Amygdala (tissue), 56 donors: ENCODE measurements at places on chromosomes 1 and 21.

GRCh38 chr1:172818841-172819527 is 160.1 kb downstream of the FASLG start:
- DNase-seq, result no peak

DNA sequence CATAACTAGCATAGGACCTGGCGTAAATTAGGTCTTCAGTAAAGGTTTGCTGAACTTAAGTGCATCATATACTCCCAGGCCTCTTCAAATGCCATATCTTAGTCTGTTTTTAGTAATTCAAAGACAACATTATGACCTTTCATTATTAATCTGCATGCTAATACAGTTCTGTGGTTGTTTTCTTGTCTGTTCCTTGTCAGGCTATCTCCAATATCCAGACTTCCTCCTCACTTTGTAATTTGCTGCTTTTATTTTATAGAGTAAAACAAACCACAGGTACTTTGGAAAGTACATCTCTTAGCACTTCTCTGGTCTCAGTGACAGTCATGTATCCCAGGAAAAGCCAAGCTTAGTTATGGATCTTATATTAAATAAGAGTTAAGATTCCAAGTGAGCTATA is 65.1 kb upstream of the BMP8A start:
- DNase-seq, result no peak

DNA sequence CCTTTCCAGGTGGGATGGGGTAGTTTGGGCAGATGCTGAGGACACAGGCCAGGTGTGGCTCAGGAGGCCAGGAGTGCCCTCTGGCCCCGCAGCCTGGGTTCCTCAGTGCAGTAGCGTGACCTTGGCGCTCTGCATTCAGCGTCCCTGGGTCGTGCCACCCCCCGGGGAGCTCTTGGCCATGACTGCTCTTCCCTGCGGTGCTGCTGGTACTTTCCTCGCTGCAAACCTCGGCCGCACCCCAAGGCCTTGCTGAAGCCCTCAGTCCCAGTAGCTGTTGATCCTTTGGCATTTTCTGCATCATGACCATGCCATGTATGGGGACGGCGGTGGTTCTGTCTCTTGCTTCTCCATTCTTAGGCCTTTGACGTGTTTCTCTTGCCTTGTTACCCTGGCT is 13.8 kb downstream of the SLX9 start:
- no peak for DNase-seq

GRCh38 chr1:26321315-26322041 is 3.7 kb downstream of the CD52 start:
- peak; percentile 68 for DNase-seq

DNA sequence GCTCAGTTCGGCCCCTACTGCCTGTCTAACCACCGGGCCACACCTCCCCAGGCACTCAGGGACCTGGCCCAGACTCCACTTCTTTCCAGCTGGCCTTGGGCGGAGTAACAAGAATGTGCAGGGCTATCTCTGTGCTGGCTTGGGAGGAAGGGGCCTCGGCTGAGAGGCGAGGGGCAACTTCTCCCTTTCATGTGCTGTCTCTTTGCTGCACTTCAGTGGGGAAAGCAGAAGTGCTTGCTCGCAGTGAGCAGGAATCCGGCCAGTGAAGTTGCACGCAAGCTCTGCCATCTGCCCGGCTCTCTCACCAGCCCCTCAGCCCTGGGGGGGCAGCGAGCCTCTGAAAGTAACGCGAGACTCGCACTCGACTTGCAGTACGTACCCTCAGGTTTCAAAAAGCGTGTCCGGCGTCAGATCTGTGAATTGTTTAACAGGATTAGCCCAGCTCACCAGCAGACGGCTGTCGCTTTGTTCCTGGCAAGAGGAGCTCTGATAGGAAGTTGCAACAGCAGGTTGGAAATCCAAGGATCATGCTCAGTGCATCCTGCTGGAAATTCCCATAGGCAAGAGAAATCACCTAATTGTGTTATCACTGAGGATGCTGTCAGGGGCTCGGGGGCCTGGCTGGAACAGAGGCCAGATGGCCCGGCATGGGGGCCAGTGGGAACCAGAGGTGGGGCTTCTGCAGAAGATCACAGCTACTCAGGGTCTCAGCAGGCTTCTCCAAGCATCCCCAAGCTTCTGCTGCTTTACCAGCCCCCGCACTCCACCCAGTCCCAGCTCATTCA is 221.1 kb downstream of the NPHP4 start:
- no peak for DNase-seq

DNA sequence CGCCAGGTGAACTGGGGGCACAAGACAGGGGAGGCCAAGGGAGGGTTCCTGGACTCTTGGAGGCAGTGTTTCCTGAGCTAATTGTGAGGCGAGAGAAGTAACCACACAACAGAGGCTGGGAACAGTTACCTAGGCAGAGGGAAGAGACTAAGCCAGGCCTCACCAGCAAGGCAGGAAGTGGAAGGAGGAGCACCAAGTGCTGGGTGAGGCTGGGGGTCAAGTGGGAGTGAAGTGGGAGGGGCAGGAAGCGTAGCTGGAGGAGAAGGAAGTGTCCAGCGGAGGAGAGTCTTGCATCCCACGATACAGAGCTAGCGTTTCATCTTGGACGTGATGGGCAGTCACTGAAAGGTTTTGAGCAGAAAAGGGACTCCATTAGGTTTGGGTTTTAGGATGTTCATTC is 48.3 kb upstream of the CAPZB start:
- DNase-seq, result no peak

DNA sequence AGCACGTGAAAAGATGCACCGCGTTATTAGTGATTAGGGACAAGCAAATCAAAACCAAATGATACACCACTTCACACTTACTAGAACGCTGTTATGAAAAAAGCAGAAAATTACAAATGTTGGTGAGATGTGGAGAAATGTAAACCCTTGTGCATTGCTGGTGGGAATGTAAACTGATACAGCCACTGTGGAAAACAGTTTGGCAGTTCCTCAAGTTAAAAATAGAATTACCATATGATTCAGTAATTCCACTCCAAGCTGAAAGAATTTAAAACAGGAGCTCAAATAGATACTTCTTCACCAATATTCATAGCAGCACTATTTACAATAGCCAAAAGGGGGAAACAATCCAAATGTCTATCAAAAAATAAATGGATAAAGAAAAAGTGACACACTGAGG is 10.3 kb upstream of the EVI5 start:
- no peak for DNase-seq

GRCh38 chr1:110615548-110616130 is 9.5 kb upstream of the KCNA2 start:
- peak; percentile 79 for DNase-seq

DNA sequence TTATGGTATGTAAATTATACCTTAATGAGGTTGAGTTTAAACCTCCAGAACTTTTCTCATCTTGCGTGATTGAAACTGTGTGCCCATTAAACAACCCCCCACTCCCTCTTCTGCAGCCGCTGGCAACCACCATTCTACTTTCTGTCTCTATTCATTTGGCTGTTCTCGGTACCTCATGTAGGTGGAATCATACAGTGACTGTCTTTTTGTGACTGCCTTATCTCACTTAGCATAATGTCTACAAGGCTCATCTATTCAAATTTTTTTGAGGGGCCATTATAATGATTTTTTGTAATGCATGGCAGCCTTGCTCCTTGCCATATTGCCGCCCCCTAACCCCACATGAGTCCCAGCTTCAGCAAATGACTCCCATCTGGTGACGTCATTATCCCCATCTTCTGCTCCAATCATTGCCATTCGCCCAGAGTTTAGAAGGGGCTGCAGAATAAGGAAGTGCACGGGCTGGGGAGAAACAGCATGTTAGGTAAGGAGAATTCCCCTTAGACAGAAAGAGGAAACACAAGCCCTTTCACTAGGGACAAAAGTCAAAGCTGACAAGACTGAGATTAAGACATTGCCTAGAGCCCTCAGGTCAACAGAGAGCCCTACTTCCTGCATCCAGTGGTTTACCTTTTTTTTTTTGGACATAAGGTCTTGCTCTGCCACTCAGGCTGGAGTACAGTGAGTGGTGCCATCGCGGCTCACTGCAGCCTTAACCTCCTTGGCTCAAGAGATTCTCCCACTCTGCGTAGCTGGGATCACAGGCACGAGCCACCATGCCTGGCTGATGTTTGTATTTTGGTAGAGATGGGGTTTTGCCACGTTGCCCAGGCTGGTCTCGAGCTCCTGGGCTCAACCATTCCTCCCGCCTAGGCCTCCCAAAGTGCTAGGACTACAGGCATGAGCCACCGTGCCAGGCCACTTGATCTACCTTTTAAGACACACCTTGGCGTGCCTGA is 78.4 kb upstream of the ERRFI1 start:
- DNase-seq, result no peak

DNA sequence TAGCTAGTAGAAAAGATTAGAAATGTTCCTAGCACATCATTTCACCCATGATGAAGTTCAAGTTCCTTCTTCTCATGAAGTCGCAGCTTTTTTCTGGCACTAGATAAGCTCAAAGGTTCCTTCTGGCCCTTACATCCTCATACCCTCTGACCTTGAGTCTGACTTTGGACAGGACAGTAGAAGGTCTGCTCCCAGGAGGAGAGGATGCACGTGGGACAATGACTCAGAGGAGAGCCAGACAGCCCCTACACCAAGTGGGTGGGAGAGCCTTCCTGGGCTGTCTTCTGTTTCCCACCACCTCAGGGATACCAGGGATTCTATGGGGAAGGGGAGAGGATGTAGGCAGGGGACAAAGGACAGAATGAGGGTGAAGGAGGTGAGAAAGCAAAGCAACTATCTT is 86.0 kb downstream of the HHIPL2 start:
- DNase-seq, result no peak

- DNase-seq, result no peak
Measured at GRCh38 chr1:245549996-245550719, 395.4 kb downstream of the KIF26B start.

GRCh38 chr1:23577056-23578004 is 18.0 kb upstream of the ID3 start:
- DNase-seq, result no peak

- no peak for DNase-seq
Measured at GRCh38 chr1:93021539-93022134, 57.4 kb upstream of the MTF2 start.

GRCh38 chr1:2279210-2279639 is 51.1 kb downstream of the SKI start:
- no peak for DNase-seq

DNA sequence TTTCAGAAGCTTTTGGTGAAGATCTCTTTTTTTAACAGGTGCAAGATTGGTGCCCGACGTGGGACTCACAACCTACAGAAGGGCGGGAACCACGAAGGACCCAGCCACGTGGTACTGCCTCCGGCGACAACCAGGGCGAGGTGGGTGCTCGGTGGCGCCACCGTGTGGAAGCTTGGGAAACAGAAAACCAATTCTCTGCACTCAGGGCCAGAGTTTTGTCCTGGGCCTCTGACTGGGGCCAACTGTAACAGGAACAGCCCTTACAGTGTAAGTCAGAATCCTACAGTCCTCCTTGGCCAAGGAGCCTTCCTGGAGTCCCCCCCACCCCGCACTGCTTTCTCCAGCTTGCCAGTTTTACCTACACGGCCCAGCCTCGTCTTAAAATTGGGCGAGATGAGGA is 11.6 kb upstream of the S100A7A start:
- DNase-seq, result no peak

- no peak for DNase-seq
Measured at GRCh38 chr21:14054682-14055081, 156.1 kb downstream of the LIPI start.

DNA sequence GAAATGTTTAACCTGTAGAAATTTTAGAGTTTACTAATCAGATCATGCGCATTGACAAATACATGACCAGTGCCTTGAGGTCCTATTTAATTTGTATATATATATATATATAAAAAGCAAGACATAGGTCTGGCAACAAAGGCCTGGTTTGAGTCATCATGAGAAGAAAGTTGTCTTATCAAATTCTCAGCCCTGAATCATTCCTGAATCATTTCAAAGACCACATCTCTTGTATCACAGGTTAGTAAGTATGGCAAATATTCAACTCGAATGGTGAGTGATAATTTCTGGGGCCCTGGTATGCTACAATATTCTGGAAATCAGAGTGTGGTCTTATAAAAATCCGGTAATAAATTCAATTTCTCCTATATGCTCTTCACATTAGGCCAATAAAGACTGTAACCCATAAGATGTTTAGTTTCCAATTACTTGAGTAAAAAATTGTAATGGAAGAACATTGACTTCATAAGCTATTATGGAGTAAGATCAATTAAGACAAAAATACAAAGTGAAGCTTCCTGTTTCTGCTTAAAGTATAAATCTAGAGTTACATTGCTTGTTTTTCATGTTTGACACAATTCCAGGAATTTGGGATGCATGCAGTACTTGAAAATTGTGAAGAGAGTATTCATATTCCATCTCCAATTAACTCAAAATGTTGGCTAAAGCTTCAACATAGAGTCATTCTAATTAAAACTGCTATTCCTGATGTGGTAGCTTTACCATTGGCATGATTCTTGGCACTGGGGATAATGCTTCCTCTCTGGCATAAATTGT is 309.4 kb downstream of the BRINP3 start:
- no peak for DNase-seq

- no peak for DNase-seq
Measured at GRCh38 chr1:109628540-109629321, 9.1 kb downstream of the AMPD2 start.

DNA sequence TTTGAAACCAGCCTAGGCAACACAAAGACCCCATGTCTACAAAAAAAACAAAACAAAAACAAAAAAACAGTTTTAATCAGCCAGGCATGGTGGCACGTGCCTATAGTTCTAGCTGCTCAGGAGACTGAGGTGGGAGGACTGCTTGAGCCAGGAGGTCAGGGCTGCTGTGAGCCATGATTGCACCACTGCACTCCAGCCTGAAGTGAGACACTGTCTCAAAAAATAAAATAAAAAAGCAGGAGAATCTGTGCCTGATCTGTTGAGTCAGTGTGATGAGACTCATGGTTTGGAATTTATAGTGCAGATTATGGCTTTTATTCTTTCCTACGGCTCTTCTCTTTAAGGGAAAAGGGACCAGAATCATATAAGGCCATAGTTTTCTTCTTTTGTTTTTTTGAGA is 16.5 kb downstream of the TRIT1 start:
- DNase-seq, result no peak

DNA sequence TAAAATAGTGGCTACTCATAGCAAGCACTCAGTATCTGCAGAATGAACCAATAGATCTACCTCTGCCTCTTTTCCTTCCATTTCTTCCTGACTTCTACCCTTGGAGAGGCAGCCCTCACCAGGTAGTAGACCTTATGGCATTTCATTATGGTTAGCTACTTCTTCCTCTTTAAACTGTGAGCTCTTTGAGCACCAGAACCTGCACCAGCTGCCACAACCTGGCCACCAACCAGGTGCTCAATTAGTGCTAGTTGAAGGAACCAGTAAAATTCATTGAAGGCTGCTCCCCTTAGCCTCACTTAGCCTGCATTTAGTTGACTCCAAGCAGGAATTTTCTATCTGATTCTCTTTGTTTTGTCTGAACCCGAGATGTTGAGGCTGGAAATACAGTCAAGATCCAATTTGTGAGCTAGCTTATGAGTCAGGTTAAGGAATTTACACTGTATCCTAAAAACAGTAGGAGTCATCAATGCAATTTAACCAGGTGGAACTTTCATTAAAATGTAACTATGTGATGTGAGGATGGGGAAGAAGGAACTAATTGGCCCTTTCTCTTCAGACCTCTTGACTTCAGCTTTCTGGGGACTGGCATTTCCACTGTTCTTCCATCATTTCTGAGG is 81.5 kb upstream of the UBE2U start:
- no peak for DNase-seq
